ENCODE measurements at places on chromosomes 1 and 21.
A peak's percentile ranks its signal among the peaks of the same experiment; 100 is the strongest.

- DNase-seq: peak; percentile 71
These were observed 86.8 kb upstream of the VAV3 start for GRCh38 chr1:108051631-108052377.

- no peak for DNase-seq
These were observed 246.3 kb downstream of the FGGY start for GRCh38 chr1:59543211-59543668.

DNA sequence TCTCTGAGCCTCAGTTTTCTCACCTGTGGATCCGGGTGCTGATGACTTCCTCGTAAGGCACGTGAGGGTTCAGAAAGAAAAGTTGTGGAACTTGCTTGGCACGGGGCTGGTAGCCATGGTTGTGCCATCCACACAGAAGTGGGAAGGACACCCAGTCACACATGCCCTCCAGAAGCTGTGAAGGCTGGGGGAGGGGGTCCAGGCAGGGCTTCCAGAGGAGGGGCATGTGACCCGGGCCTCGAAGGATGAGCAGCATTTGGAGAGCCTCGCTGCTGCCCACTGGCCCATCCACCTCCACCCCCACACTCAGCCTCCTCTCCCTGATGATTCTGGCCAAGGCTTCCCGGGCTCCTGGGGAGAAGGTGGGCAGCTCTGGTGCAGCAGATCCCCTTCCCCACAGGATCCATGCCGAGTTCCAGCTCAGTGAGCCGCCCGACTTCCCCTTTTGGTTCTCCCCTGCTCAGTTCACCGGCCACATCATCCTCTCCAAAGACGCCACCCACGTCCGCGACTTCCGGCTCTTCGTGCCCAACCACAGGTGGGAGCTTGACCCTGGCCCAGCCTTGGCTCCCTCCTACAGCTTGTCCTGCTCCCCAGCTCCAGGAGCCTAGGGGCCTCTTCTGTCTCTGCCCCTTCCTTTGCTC lies 9.4 kb downstream of the SELENON start:
- peak; percentile 41 for DNase-seq

- DNase-seq: peak; percentile 83
These were observed 57.3 kb downstream of the PSMG1 start for GRCh38 chr21:39125752-39126485.

DNA sequence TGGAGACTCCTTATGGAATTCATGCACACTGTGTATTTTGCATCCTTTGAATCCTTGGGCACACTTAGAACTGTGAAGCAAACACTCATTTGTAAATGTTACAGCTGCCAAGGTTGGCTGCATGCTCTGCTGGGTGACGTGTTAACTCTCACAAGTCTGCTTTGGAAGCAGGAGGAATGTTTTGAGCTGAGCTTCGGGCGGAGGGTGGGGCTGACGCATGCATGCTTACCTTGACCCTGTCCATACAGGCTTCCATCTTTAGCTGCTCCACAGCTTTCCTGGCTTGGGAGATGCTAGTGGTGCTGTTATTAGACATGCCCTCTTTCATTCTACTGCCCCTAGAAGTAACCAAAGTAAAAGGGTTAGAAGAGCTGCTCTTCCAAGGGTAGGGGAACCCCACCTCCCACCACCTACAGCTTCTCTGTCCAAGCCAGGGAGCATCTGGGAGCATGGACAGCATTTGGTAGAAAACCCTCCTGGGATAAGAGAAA lies 66.0 kb downstream of the GNG4 start:
- DNase-seq: no peak

GRCh38 chr1:147214325-147214724 lies 10.8 kb downstream of the FMO5 start:
- DNase-seq: no peak

GRCh38 chr21:36654796-36655325 lies 44.1 kb upstream of the SIM2 start:
- no peak for DNase-seq

GRCh38 chr1:6241887-6242740 lies 1.9 kb upstream of the HES3 start:
- no peak for DNase-seq

GRCh38 chr1:155892796-155893195 lies 18.4 kb downstream of the RIT1 start:
- no peak for DNase-seq

GRCh38 chr1:153831026-153831425 lies 55.8 kb downstream of the SLC27A3 start:
- DNase-seq: no peak

GRCh38 chr1:154344977-154345837 lies 19.9 kb downstream of the ATP8B2 start:
- DNase-seq: peak; percentile 68

GRCh38 chr1:226872437-226872836 lies 2.0 kb downstream of the PSEN2 start:
- no peak for DNase-seq

- no peak for DNase-seq
These were observed 17.0 kb upstream of the WDTC1 start for GRCh38 chr1:27217401-27217800.

- peak; percentile 86 for DNase-seq
These were observed 1.7 kb upstream of the KIF26B start for GRCh38 chr1:245153081-245153551.

DNA sequence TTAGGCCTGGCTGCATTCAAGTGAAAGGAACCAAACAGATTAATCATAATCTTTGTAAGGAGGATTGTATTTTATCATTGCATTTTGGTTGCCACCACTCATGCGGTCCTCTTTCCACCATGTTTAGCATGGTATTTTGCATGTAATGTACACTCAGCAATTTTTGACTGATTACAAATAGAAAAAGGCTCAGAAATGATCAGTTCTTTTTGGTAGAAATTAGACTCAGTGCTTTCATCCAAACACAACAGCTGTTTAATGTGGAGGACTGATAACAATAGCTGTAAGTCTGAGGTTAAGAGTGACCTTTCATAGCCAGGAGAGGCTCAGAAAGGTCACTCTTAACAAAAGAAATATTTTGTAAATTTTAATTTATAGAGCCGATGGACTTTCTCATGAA lies 25.3 kb upstream of the DPH5 start:
- DNase-seq: no peak

DNA sequence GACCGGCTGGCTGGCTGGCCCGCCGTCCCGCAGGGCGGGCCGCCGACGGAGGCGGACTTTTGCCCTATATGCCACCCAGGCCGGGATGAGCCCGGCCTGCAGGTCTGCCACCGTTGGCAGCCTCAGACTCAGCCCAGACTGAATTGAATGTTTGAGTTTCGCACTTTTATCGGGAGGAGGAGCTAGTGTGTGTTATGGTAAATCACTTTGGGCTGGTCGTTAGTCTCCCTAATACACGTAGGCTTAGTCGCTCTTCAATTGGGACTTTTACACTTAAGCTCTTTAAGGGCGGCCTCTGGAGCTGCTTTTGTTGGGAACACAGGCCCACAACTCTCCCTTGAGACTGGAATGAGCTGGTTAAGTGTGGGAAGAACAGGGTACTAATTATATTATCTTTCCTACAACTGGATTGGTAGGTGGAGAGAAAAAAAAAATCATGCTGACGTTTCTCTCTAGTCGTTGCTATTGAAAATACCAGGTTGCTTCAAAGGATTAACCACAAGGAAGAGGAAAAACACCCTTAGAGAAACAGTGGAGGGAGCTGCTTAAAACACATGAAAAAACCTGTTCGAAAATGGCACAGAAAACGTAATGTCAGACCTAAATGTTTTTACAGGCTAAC lies 1.4 kb upstream of the IRF2BP2 start:
- peak; percentile 92 for DNase-seq

DNA sequence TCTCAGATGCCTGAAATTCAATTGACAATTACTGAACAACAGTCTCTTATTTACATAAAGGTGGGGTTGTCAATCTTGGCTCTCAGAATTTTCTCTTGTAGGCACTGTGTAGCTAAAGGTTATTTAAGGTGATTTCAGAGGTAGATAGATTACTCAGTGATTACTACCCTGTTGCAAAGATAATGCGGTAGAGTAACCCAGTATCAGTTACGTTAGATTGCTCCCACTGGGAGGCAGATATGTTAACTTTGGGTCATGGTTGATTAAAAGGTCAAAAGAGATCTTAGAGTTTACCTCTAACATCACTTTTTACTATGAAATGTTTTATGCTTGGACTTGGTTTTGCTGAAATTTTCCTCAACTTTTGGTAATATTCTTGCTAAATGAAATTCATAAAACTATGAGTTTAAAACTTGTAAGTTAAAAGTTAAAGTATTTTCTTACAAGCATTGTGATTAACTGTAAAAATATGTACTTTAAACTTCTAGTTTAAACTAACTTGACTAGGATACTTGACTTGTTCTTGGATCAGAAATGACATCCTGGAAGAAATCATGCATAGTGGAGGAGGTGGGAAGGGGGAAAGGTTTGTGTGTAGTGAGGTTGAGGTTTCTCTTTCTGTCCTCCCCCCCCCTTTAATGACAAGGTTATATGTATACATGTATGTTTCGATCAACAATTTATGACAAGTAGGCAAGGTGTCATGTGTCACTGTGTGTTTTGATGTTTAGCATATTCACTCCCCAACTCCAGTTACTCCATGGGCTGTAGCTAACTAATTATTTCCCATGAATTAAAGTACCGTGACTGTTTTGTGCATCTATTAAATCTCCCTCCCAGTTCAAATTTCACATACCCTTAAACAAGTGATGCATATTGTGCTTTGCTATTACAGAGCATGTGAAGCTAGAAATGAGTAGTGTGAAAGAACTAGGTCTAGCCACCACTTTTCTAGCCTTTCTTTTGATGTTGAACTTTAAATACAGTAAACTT lies 2.9 kb downstream of the LAMC1 start:
- no peak for DNase-seq

GRCh38 chr21:33898586-33898985 lies 17.0 kb downstream of the ATP5PO start:
- DNase-seq: no peak

DNA sequence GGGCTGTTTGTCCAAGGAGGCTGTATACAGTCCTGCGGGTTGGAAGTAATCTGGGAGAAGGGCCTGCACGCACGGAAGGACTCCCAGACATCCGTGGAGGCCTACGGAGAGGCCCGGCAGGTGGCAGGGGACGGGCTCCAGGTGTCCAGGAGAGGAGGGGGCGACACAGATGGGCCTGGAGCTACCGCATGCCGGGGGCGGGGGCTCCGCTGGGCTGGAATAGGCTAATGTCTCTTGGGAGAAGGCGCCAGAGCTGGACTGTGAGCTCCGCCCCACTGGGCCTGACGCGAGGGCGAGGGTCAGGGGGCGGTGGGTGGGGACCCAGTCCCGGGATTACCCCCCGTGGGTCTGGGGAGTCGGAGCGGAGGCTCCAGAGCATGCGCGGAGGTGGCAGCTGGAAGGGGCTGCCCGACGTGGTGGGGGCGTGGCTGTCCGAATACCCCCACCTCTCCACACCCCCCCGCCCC lies 659 bp downstream of the AGO1 start:
- peak; percentile 66 for DNase-seq

DNA sequence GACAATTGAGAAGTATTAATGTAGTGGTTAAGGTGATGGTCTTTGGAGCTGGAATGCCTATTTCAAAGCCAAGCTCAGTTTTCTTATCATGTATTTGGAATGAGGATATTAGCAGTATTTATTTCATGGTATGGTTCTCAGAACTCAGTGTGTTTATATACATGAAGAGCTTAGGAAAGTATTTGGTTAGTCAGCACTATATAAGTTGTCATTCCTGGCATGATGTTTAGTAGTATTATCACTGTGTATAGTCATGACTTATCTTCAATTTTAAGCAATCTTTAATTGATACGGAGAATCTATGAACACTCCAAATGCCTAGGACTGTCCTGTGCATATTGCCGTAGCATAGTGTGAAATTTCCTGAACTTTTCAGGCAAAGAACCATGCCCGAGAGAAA lies 501.9 kb upstream of the USP24 start:
- no peak for DNase-seq

- DNase-seq: no peak
These were observed 60.0 kb downstream of the NRIP1 start for GRCh38 chr21:15004721-15005370.

DNA sequence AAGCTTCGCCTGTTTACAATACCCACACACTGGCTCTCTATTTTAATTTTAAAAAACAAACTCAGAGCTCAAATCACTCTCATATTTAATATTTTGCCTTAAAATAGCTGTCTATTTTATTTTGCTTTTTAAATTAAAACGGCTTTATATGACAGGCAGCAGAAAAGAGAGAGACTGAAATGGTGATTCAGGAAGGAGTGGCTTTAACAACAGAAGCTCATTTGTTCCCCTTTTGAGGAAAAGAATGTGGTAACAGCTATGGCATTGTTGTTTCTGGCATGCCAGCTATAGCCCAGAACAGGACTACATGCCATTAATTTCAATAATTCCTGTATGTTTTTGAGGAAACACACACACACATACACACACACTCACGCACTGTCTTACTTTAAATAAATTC lies 234.2 kb upstream of the PTBP2 start:
- no peak for DNase-seq

GRCh38 chr1:27153549-27153886 lies 1.4 kb downstream of the SLC9A1 start:
- DNase-seq: no peak

Data from common myeloid progenitor, CD34-positive (primary cell).